NCI-H774 (cell line): ENCODE measurements at places on chromosomes 12 and 14.

GRCh38 chr12:88063375-88063774 lies 34.2 kb upstream of the C12orf50 start:
- DNase-seq: no peak

- DNase-seq: no peak
Measured at GRCh38 chr14:86823581-86823980, 1169.4 kb downstream of the GALC start.

- DNase-seq: peak; percentile 23
Measured at GRCh38 chr12:67025543-67026114, 243.5 kb upstream of the CAND1 start.

DNA sequence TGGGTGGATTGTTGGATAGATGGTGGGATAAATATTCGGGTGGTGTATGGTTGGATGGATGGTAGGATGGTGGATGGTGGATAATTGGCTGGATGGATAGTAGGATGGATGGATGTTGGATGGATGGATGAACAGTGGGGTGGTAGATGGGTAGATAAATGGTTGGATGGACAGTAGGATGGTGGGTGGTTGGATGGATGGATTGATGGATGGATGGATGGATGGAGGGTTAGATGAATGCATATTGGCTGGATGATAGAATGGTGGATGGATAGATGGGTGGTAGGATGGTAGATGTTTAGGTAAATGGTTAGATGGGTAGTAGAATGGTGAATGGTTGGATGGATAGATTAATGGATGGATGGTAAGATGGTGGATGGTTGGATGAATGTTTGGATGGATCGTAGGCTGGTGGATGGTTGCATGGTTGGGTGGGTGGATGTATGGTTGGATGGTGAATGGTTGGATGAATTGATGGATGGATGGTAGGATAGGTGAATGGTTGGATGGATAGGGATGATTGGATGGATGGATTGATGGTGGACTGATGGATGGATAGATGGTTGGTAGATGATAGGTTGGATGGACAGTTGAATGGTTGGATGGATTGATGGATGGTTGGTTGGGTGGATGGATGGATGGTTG lies 23.6 kb downstream of the ZBTB42 start:
- no peak for DNase-seq

DNA sequence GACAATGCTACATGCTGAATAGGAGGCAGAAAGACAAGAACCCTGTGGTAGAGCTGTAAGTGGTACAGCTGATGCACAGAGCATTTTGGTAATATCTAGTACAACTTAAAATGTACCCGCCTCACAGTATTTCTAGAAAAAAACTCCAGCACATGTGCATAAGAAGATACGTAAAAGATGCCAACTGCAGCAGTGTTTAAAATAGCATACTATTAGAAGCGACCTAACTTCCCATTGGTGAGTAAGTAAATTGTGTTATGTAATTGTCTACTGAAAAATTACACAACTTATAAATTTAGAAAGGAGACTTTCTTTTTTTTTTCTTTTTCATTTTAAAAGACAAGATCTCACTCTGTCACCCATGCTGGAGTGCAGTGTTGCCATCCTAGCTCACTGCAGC lies 114.3 kb upstream of the CAND1 start:
- DNase-seq: no peak

- DNase-seq: no peak
Measured at GRCh38 chr14:37597914-37598746, 2.7 kb downstream of the TTC6 start.

DNA sequence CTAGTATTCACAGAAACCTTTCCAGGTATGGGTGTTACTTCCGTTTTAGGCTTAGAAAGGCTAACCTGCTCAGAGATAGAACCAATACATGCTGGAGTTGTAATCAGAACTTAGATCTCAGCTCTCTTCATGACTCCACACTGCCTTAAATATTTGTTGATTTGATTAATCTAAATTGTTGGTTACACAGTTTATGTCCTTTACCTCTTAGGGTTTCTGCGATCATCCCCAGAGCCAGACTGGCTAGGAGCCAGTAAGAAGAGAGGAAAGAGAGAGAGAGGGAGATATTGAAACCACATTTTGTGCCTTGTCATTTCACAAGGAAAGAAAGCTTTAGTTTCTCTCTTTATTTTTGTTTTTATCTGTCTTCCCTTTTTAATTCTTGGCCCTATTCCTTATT lies 16.8 kb upstream of the MGP start:
- DNase-seq: no peak

- peak; percentile 40 for DNase-seq
Measured at GRCh38 chr12:110501399-110501751, 536 bp downstream of the VPS29 start.

DNA sequence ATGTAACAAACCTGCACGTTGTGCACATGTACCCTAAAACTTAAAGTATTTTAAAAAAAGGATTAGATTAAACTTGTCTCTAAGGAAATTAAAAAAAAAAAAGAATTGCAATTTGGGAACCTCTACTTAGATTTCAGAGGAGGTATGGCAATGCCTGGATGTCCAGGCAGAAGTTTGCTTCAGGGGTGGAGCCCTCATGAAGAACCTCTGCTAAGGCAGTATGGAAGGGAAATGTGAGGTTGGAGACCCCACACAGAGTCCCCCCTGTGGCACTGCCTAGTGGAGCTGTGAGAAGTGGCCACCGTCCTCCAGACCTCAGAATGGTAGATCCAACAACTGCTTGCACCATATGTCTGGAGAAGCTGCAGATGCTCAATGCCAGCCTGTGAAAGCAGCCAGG lies 279.6 kb upstream of the CCDC196 start:
- no peak for DNase-seq

GRCh38 chr12:96219700-96220206 lies 25.6 kb downstream of the ELK3 start:
- DNase-seq: no peak

- DNase-seq: no peak
Measured at GRCh38 chr14:68627868-68628604, 164.8 kb downstream of the ZFP36L1 start.

DNA sequence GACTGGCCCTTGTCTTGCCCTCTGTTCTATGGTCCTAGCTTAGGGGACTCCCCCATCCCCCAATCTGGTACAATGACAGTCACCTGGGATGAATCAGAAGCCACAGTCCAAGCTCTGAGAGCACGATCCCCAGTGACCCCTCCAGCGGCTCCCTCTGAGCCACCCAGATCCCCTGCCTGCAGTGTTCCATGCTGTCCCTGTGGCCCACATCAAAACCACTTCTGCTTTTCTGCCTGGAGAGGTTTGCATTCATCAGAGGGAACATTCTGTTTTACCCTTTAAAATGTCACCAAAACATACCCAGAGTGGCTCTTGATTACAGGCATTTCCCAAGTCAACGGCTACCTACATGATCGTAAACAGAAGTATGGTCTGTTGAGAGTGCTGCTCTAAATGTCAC lies 47.5 kb downstream of the NOS1 start:
- no peak for DNase-seq

DNA sequence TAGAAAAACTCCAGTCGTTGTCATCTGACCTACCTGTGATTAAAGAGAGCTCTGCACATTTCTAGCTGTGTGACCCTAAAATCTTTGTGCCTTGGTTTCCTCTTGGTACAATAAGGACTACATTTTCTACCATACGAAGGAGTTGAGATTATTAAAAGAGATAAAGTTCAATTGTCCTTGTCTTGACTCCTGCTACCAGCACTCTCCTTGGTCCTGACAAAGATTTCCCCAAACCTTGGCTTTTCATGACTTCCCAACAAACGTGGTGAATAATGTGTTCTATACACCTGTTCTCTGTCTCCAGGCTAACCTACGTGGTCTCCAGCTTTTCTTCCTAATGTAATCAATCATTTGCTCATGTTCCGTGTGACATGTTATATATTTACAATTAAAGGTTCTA lies 223.5 kb downstream of the MSRB3 start:
- DNase-seq: no peak

GRCh38 chr14:90302529-90303303 lies 29.0 kb downstream of the NRDE2 start:
- DNase-seq: no peak

DNA sequence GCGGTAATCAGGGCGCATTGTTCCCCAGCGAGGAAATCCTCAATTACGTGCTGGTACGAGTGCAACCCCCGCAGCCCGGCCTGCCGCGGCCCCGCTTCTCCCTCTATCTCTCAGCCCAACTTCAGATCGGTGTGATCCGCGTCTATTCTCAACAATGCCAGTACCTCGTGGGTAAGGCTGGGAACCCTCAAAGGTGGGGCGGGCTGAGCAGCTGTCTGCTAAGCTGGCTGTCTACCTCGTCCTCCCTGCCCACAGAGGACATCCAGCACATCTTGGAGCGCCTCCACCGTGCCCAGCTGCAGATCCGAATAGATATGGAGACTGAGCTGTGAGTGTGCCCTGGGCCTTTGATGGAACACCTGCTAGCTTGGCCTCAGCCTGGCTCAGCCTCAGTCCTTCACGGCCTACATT lies 996 bp downstream of the REC8 start:
- DNase-seq: no peak

DNA sequence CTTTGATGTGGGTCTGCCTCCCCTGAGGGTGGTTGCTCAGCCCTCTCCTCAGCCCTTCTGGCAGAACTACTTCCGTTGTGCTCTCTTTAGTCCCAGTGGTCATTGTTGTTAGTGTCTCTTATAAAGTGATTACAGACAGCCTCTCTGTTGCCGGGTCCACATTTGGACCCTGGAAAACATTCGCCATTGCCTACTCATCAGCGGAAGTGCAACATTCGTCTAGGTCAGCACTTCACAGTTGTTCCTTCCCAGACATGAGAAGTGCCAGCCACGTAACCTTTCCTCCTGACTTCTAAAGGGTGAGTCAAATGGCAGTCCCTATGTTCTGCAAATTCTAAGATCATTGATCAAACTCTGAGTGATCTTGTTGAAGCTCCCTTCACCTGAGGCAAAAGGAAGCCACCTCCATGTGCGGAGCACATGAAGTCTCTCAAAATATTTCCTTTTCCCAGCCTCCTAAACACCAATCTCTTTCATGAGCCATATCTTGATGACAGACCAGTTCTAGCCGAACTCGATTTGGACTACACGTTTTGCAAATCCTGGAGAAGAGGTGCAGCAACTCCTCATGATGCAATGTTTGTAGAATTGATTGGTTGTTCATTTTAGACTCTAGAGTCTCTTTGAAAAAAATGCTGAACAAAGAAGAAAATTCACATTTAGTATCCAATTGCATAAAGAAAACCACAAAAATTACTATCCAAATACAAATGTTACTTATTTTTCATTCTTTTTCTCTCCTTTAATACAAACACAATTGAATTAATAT lies 163.8 kb downstream of the RPL10L start:
- no peak for DNase-seq

DNA sequence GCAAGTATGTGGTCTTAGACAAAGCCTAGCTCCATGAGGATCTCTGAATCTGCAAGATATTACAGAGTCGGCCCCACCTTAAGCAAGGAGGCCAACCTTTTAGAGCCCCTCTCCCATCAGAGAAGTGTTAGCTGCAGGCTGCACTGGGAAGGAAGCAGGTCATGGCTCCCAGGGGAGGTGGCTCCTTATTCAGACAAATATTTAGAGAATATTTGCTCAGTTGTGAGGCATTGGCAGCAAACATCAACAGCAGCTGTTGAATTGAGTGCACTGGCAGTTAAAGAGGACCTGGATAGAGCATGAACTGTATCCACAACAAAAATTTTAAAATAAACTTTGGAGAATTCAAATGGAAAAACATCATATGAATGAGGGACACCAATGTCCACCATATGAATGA lies 44.7 kb downstream of the FSCB start:
- DNase-seq: peak; percentile 57

DNA sequence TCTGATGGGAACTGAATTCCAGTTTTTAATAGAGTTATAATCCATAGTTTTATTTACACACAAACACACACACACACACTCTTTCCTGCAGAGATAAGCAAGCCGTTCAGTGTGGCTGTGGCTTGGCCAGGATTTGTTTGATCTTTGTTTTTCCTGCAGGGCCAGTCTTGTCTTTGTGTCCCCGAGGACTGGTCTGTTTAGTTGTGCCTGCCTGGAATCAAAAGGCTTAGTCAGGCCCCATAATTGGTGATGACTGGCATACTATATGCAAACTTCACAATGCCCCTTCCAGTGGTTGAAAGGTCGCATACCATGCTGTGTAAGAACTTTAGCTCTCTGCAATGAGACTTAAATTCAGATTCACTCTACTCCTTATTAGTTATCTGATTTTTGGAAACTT lies 26.0 kb downstream of the WBP11 start:
- DNase-seq: no peak

- no peak for DNase-seq
Measured at GRCh38 chr14:100826391-100827100, 628 bp downstream of the MEG3 start.

DNA sequence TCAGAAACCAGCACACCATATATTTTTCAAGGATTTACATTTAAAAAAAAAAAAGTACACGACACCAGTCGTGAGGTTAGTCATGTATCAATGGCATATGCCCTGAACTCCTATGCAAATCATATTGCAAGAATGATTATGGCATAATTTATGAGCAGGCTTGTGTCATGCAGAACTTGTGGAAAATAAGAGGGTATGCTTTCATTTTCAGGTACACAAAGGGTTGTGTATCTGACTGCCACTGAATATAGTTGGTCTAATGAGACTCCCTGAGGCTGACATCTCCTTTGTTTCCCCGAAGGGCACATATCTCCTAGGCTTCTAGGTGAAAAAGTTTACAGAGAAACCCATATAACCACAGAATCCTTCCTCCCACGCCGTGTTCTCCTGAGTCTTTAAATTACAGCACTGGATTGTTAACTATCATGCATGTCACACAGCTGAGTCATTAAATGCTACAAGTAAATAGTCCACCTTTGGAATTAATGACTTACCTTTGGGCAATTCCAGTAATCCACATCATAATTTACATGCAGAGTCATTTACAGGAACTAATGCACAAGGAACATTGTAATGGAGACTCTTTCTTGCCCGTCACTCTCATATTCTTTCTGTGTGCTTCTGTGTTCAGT lies 356.7 kb upstream of the DIO2 start:
- no peak for DNase-seq

- DNase-seq: no peak
Measured at GRCh38 chr12:26299751-26300150, 104.4 kb downstream of the SSPN start.

GRCh38 chr14:51880835-51881580 lies 20.6 kb downstream of the GNG2 start:
- no peak for DNase-seq

- DNase-seq: no peak
Measured at GRCh38 chr12:110012137-110012536, 12.9 kb downstream of the ANKRD13A start.

DNA sequence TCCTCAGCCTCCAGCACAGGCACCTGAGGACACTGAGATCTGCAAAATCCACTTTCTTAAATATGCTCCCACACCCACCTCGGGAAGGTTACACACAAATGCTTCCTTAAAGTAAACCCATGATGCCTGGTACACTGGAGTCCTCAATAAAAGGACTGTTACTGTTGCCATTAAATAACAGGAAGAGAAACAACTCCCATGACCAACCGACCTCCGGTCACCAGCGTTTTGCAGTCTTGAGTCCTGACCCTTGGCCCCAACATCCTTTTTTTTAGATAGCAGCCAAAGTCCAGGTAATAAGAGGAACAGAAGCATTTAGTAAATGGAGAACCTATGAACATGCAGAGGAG lies 42.4 kb downstream of the ITPK1 start:
- DNase-seq: no peak
